AML-193 (cell line): ENCODE measurements at places on chromosomes 7 and 10.

DNA sequence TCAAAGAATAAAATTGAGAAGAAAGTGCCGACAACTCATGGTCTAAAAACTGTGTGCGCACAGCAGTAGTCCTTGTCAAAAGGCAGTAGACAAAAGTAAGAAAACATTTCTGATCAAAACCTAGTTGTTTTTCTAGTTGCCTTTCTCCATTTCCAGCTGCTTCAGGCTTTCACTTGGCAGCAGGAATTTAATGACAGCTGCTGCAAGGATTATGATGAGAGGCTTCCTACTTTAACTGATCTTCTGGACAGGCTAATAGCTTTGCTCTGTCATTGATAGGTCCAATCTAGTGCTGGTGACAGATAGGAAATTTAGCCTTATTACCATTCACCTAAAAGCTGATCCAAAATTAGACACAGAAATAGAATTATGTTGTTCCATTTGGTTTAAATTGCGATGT is 110.7 kb upstream of the SEMA3C start:
- no peak for DNase-seq

DNA sequence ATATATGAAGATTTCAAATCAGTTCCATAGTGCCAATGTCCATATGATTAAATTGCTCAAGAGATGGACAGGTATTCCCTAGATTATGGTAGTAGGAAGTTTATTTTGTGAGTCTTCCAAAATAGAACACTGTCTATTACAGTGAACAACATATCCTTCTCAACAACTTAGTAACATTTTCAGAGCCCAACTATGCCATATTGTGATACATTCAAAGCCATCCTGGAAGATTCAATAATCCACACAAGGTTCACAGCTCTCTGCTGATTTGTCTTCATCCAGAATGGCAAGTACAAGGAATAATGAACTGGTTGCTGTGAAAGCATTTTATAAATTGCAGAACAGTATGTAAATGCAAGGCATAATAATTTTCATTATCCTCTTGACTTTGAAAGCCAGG is 213.9 kb downstream of the CHRM2 start:
- no peak for DNase-seq

DNA sequence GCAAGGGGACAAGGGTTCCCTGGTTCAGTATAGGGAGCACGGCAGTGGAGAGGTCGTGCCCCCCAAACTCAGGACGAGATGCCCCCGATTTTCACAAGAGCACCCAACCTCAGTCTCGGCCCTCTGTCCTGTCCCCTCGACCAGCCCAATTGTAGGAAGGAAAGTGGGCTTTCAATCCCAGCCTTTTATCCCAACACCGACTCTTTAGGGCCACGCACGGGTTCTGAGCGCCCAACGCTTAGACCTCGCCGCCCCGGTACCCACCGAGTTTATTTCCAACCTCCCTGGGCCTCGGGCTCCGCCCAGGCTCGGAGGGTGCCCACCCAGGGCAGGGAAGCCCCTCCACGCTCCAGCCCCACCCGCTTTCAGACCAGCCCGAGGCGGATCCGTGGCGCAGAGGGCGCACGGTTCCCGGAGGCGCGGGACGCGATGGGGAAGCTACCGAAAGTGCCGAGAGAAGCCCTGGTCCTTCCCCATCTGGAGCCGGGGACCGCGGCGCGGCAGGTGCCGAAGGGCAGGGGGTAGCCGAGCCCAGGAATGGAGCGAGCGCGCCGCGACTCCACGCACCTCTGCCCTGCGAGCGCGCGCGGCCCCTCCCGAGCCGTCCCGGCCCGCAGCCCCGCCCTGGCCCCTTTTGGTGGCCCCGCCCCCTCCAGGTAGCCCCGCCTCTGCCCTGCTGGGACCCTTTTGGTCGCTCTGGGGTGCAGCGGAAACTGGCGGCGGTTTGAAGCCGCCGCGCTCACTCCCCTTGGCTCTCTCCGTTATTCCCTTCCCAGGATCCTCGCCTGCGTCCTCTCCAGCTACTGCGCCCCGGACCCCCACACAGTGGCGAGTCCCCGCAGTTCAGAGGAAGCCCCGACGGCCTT is 20.4 kb downstream of the GRID2IP start:
- no peak for DNase-seq

- DNase-seq: no peak
Observed at GRCh38 chr10:94199565-94199964, 163.2 kb downstream of the NOC3L start.
